Stomach (tissue), 19 donors: ENCODE measurements at places on chromosomes 2 and 18. TPM values are rescaled to one million over a fixed set of nuclear protein-coding genes. Genes with fewer than 3 reads are reported as not detected.
A peak's percentile ranks its signal among the peaks of the same experiment; 100 is the strongest.

DNA sequence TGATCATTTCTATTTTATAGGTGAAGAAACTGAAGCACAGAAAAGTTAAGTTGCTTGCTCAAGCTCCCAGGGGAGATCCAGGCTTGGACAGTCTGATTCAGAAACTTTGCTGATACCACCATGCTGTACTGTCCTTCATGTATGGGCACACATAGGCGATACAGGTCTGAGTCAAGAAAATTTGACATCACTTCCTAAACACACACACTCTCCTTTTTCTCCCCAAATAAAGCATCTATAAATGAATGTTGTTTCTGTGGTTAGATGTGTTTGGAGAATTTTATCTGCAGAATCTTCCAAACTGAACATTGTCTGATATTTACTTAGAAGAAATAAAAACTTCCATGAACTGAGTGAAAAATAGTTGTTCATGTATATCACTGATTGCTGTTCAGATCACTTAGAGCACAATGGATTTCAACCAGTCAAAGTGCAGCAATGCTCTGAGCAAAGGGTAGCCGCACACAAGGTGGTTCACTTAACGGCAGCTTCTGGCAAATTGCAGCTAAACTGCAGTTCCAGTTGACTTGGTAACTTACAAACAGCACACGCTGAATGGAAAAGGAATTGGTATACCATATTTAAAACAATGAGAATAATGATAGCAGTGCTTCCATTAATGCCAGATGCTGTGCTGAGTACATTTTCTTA is 10.0 kb upstream of the AGFG1 start:
- H3K4me1 ChIP-seq = peaks cover 17% of the 10 kb centered on the region
- H3K27ac ChIP-seq = no peak overlapping the region
- no peaks in the 10 kb centered on the region for H3K36me3 ChIP-seq
- no peak for DNase-seq
- H3K4me3 ChIP-seq = no peak overlapping the region

DNA sequence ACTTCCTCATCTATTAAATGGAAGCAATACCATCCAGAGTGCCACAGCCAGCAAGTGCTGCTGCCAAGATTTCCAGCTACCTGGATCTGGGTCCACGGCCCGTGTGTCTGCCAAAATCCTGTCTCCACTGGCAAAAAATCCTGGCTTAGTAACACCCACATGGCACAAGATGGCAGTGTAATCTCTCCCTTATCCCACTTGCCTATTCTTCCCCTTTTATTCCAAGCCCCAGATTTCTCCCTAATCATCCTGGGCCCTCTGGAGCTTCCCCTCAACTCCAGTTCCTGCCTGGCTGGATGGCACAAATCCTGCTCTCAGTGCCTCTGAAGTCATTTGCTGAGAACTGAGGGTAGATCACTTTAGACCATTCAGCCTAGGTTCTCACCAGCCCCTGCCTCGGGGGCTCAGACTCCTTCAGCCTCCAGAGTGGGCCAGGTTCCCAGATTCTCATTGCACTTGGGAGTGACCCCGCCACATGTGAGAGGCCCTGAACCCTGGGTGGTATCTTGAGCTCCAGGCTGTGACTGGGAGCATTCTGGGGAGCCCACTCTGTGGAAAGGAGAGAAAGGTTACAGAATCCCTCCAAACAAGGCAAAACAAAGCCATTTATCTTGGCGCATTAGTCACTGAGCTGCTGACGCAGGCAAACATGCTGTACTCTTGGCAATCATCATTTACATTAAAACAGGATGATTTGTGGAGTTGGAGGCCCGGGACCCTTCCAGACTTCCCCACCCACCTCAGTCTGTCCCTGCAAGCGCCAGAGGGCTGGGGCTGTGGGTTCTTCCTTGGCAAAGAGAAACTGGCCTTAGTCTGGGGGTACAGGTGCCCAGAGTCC is 325.8 kb downstream of the DYSF start:
- H3K36me3 ChIP-seq = no peaks in the 10 kb centered on the region
- no peaks in the 10 kb centered on the region for H3K27me3 ChIP-seq
- DNase-seq = no peak
- no peak overlapping the region for H3K27ac ChIP-seq
- no peak overlapping the region for H3K4me3 ChIP-seq
- peaks cover 12% of the 10 kb centered on the region for H3K4me1 ChIP-seq

GRCh38 chr2:30990671-30991070 is 147.6 kb downstream of the GALNT14 start:
- no peaks in the 10 kb centered on the region for H3K4me1 ChIP-seq
- H3K36me3 ChIP-seq = no peaks in the 10 kb centered on the region
- H3K4me3 ChIP-seq = no peak overlapping the region
- H3K27ac ChIP-seq = no peak overlapping the region

DNA sequence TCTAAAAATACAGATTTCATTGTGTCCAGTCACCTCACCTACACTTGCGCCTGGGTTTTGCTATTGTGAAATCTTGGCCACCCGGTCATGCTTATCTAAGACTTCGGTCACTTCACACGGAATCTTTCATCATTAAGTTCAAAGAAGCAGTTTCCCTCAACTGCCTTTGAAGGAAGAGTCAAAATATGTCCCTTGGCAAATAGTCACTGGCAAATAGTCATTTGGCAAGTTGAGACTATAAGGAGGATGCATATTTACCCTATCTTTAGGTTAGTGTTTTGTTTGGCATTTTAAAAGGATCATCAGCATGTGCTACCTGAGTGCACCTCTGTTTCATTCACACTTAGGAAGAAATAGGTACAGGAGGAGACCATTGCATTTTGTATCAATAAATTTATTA is 95.9 kb downstream of the FEZ2 start:
- peaks cover 5% of the 10 kb centered on the region for H3K4me1 ChIP-seq
- H3K27me3 ChIP-seq = no peaks in the 10 kb centered on the region
- DNase-seq = no peak
- no peak overlapping the region for H3K4me3 ChIP-seq
- no peak overlapping the region for H3K27ac ChIP-seq

DNA sequence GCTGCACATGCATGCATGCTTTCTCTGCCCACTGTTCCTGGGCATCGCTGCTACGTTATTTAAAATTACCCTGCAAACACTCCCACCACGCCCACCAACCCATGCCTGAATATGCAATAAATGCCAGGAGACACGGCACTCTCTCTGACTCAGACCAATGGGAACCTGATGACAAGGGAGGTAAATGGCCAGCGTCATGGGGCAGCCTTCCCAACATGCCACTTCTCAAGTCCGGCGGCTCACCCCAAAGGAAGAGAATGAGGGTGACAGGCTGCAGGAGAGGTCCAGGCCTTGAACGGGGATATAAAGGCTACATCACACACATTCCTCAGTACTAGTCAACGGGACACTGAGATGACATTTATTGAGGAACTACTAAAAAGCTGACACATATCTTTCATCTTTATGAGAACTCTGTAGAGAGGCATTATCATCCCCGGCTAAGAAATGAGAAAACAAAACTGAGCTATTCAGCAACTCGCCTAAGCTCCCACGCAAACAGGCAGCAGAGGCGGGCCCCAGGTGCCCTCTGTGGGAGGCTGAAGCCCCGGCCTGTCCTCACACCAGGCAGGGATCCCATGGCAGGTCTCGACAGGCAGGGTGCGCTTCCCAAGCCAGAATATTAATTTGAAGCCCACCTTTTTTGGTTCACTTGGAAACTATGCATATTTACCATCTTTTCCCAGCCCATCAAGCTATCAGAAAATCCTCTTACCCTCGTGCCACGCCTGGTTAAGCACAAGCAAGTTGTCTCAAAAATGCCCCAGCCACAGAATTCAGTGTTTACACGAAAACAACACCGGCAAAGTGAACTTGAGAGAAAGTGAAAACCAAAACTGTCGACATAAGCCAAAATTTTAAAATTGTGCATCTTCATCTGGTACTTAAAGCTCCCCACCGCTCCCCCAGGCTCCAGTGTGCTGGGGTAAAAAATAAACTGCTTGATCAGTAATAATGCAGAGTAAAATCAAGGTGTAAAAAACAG is 166.3 kb downstream of the HDAC4 start:
- no peak for DNase-seq
- no peaks in the 10 kb centered on the region for H3K27me3 ChIP-seq
- no peaks in the 10 kb centered on the region for H3K36me3 ChIP-seq
- peaks cover 23% of the 10 kb centered on the region for H3K4me1 ChIP-seq
- H3K4me3 ChIP-seq = no peak overlapping the region

GRCh38 chr2:28377984-28378678 is 14.5 kb upstream of the FOSL2 start:
- no peak overlapping the region for H3K4me3 ChIP-seq
- no peaks in the 10 kb centered on the region for H3K27me3 ChIP-seq
- peaks cover 63% of the 10 kb centered on the region for H3K4me1 ChIP-seq
- no peaks in the 10 kb centered on the region for H3K36me3 ChIP-seq
- peak overlapping the region; percentile 87 for H3K27ac ChIP-seq

DNA sequence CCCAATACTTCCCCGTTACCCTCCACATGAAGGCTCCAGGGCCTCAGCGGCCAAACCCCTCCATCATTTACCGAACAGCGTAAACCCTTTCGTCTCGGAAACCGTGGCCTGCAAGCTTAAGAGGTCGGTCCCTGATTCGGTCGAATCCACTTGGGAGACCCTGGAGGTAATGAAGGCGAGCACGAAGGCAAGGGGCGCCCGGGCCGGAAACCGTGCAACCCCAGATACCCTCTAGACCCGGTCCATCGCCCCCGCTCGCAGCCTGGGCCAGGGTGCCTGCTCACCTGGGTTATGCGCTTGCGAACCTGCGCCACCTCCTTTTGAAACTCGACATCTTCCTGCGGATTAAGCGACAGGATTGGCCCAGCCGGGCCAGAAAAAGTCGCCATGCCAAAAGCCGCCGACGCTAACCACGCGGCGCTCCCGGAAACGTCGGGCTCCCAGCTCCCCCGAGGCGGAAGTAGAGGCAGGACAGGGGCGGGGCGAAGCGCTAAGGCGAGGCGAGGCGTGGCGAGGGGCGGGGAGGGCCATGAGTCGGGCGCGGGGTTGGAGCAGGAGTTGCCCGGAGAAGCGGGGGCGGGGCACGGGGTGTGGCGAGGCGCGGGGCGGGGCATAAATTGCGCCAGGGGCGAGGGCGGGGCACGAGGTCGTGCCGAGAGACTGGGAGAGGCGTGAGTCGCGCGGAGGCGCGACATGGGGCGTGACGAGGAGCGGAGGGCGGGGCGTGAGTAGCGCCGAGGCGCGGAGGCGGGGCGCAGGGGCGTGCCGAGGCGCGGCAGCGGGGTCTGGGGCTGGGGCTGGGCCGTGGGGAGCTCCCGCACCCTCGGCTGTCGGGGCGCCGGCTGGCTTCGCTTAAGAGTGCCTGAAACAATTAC is at the start of gene NIFK:
NIFK (minus strand) TSS at position 414 of the 875 bp plus-strand sequence; CDS start at position 389, 25 bp downstream.
- peak within 1 kb of the TSS; percentile 78 for H3K27ac ChIP-seq
- H3K4me1 ChIP-seq = peaks cover 13% of the 10 kb centered on the region
- H3K27me3 ChIP-seq = no peaks in the 10 kb centered on the region
- H3K36me3 ChIP-seq = peaks cover 35% of the 10 kb centered on the region
- peak; percentile 100 for DNase-seq

DNA sequence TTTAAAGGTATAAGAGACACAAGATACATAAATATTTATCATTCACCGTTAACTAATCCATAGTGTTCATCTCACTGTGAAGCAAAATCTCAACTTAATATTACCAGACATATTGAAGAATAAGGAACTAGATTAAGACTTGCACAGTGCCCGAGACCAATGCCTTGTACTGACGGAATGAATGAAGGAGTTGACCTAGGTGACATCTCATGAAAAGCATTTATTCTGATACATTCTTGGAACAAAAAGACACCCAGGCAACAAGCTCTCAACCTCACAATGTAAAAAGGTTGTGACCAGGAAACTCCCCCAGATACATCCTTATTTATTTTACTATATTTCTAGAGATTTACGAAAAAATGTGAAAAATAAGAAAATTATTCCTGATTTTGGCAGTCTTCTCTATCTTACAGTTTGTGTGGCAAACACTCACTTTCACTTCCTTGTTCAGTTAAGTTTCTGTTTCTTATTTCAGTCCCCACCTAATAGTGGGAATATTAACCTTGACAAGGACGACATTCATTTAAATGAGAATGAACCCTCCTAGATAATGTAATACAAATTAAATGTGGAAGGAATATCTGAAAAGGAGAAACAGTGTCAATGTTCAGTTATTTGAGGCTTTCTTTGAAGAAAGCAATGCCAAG is 28.4 kb downstream of the M1AP start:
- H3K27ac ChIP-seq = no peak overlapping the region
- H3K4me3 ChIP-seq = no peak overlapping the region
- no peaks in the 10 kb centered on the region for H3K4me1 ChIP-seq
- H3K36me3 ChIP-seq = no peaks in the 10 kb centered on the region
- DNase-seq = peak; percentile 15

DNA sequence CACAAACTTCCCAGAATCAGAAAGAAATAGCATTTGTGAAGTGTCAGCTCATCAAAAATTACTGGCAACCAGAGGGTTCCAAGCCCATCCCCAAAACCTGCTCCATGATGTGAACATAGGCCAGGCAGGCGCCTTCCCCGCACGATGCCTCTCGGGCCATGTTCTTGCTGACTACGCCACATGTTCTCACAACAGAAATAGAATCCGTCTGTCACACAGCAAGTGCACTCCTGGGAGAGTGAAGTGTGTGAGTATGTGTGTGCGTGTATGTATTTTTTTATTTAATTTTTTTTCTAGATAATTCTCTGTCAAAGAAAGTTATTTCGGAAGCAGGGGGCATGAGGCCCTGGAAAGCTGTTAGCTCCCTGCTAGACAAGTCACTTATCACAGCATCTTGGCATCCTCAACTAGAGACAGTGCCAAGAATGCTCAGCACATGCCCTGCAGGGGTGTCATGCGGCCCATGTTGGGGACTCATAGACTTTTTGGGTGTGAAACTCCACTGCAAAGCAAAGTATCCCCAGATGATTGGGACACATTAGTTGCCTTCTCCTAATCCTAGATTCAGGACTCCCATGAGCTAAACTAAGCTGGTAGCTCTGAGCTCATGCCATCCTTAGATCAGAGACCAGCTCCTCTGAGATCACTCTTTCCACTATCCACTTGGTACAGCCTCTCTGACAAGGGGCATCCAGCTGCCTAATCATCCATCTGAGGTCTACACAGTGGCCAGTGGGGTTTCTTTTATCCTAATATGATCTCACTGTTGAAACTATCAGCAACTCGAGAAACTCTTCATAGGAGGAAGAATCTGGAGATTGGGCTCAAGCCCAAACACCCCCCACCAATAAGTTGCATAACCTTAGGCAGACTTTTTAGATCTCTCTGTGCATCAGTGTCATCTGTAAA is 53.2 kb upstream of the CYRIA start:
- no peaks in the 10 kb centered on the region for H3K36me3 ChIP-seq
- peaks cover 9% of the 10 kb centered on the region for H3K4me1 ChIP-seq
- DNase-seq = no peak
- H3K4me3 ChIP-seq = no peak overlapping the region
- no peak overlapping the region for H3K27ac ChIP-seq
- H3K27me3 ChIP-seq = no peaks in the 10 kb centered on the region

PID1 gene
- 32.7 TPM for total RNA-seq

ATOH8 gene
- total RNA-seq = 3.2 TPM

TWIST2 gene
- total RNA-seq = 0.58 TPM
